ENCODE measurements at places on chromosomes 3 and 15.
A peak's percentile ranks its signal among the peaks of the same experiment; 100 is the strongest.

GRCh38 chr15:74022706-74023470, 28.4 kb downstream of the PML start:
- no peak for DNase-seq

GRCh38 chr3:10919636-10920035, 72.9 kb upstream of the SLC6A1 start:
- DNase-seq = no peak

- peak; percentile 78 for DNase-seq
Observed at GRCh38 chr15:34367101-34368081, at the start of gene LPCAT4. Gene LPCAT4 (minus strand): TSS chr15:34367196. CDS start chr15:34367100, 96 bp downstream.

GRCh38 chr3:30622047-30622545, 15.7 kb downstream of the TGFBR2 start:
- no peak for DNase-seq

- DNase-seq = no peak
Observed at GRCh38 chr3:184378651-184379357, 797 bp upstream of the THPO start.

DNA sequence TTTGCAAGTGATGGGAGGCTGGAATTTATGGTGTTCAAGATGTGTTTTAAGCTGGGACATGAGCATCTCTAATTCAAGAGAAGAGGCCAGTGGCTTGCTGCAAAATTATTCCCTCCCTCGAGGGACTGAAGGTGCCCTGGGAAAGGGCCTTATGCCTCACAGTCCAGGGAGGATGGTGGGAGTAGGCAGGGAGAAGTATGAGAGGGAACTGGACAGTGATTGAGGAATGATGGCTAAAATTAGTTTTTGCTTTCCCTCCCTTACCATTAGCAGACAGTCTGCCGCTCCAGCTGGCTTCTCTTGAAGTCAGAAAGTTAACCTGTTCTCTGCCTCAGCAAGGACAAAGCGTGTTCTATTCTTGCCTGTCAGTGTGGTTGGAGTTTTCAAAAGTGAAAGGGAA, 139.8 kb upstream of the SEMA6D start:
- DNase-seq = no peak

DNA sequence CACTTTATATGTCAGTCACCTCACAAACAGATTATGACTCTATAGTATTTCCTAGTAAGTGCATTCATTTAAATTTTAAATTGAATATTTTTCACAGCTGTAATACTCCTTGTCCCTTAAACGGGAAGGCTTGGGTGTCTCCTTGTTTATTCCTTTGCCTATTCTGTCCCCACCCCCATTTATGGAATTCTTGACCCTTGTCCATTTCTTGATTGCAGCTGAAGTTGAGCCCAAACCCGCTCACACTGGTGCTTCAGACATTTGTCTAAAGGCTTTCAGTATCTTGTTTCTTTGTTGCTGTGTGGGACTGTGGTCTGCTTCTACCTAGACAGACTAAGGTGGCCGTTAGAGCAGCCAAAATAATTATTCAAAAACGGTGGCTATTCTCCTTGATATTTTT, 449.7 kb downstream of the FOXP1 start:
- DNase-seq = no peak

- DNase-seq = peak; percentile 54
Observed at GRCh38 chr3:151156618-151157216, 46.3 kb downstream of the GPR171 start.

GRCh38 chr15:88179562-88179961, 77.0 kb downstream of the NTRK3 start:
- peak; percentile 2 for DNase-seq

GRCh38 chr3:46987743-46988401, 8.4 kb downstream of the NBEAL2 start:
- peak; percentile 79 for DNase-seq

DNA sequence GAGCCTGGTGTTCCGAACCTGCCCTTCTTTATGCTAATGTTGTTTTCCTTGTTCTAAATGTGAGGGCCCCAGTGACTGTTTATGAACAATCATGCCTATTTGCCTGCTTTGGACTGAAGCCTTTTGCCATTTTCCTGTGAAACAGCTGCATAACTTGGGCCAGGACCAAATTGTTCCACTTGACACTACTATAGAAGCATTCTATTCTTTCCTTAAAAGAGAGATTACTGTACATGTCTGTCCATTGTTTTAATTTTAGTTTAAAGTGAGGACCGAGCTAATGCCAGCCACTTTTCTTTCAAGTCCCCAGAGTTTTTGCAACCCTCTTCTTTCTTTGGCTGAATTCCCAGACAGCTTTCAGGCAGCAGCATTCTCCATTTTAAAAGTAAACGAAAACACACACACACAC, 980.3 kb downstream of the CADM2 start:
- no peak for DNase-seq

- DNase-seq = peak; percentile 51
Observed at GRCh38 chr15:67884514-67885174, 44.8 kb upstream of the RNU6-1 start.

- DNase-seq = peak; percentile 45
Observed at GRCh38 chr3:66485291-66485968, 15.4 kb downstream of the LRIG1 start.

DNA sequence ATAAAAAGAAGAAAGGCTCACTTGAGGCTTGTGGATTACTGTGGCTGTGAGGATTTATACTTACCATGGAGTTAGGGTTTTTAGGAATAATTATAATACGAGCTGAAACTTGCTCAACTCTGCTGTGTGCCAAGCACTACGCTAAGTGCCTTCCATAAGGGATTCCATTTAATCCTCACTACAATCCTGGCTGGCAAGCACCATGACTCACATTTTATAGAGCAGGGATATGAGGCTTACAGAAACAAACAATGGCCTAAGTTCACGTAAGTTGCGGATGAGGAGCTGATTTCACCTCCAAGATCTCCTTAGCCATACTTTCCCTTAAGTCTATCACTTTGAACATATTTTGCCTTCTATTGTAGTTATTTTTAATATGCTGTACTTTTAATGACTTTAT, 43.9 kb upstream of the ARL8B start:
- no peak for DNase-seq

DNA sequence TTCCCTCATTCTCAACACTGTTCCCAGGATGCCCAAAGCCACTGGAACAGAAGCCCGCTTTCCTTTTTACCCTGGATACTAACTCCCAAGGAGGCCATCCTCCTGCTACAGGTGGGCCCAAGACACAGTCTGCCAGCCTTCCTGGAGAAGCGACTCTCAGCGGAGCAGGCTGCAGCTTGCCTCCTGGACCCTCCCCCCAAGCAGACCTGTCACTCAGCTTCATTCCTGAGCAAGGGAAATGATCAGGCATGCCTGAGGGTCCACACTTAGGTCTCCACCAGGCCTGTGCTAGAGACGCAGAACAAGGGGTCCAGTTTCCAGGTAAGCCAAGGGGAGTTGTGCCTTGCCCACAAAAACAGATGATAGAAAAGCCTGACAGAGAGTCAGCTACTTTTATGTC, 62.8 kb downstream of the SLCO2A1 start:
- DNase-seq = no peak

DNA sequence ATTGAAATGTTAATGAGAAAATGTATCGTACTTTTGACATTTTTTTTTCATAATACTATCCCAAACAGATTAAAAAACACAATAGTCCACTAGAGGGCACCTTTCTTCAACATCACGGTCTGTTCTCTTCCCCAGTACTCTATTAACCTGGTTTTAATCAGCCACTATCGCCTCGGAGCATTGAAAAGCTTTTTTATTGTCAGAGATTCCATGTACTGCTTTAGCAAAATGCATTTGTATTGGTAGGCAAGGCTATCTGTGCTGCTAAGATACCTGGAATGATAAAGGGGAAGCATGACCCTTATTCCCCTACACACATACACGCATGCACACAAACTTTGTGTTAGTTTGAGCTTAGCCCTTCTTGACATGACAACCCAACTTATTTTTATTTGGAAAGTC, 160.1 kb upstream of the IL12A start:
- peak; percentile 55 for DNase-seq

- DNase-seq = no peak
Observed at GRCh38 chr3:160023476-160023875, 34.8 kb downstream of the IL12A start.

DNA sequence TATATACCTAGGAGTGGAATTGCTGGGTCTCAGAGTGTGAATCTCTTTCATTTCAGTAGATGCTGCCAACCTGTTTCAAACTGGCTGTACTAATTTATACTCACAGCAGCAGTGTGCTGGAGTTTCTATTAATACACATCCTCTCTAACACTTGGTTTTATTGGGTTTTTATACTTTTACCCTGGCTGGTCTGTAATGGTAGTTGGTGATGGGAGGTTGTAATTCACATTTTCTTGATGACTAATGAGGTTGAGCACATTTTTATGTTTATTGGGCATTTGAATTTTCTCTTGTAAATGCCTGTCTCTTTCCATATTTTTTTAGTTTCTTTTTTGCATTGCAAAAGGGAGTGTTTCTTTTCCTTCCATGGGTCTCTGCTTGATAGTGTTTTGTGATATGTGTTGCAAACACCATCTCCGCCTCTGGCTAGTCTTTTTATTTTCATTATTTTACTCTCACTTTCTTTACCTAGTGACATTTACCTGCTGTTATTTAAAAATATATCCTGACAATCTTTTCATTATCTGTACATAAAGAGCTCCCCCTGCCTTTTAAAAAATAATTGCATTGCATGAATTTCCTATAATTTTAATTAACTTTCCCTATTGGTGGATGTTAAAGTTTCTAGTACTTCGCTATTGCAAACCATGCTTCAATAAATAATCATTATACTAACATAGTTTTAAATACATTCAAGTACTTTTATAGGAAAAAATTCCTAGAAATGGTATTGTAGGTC, 49.0 kb upstream of the GCNT3 start:
- DNase-seq = no peak

GRCh38 chr15:62118520-62119226, 46.4 kb downstream of the C2CD4B start:
- no peak for DNase-seq

DNA sequence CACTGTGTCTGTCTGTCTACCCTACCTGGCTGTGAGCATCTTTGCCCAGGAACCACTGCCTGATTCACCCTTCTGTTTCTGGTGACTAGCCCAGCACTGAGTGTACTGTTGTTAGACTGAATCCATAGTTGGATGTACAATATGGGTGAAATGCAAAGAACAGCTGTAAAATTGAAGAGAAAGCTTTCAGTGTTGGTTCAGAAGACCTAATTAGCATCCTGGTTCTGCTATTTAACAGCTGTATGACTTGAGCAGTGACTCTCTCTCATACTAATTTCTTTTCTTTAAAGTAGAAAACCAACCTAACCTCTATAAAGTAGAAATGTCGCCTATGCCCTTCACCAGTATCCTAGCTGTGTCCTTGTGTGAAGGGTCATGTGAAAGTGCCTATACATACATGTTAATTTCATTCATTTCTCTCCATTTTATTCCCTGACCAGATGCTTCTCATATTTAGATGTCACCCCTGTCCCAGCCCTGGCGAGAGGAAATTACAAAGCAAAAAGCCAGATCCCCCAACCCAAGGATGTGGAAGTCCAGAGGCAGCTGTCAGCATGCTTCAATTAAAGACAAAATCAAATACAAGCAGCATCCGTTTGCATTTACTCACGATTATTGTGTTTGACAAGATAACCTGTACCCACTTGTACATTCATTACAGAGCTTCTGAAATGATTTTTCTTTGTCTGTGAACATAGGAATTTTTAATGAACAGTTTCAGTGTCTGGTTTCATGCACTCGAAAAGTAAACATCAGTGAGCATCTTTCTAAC, 305.7 kb upstream of the ICE2 start:
- no peak for DNase-seq

GRCh38 chr3:181076558-181076957, 87.0 kb upstream of the DNAJC19 start:
- DNase-seq = no peak

DNA sequence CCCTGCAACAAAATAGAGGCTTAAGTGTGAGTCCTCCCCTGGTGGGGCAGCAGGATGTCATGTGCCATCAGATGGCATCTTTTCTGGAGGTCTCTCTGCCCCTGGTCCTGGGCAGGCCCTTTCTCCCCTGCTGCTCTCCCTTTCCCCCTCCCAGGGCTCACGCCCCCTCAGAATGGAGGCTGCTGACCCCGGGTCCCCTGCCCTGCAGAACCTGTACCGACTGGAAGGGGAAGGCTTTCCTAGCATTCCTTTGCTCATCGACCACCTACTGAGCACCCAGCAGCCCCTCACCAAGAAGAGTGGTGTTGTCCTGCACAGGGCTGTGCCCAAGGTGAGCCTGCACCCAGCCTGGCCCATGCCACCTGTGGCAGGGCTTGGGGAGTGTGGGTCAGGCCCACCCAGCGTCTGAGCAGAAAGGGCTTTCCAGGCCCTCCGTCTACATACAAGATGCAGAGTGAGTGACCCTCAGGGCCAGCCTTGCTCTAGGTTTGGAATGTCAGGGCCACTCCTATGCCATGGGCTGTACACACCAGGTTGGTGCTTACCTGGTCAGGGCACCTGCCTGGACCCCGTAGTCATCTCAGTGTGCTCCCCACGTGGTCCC, 7.1 kb downstream of the FES start:
- no peak for DNase-seq
